ENCODE measurements at places on chromosomes 5 and 9.

DNA sequence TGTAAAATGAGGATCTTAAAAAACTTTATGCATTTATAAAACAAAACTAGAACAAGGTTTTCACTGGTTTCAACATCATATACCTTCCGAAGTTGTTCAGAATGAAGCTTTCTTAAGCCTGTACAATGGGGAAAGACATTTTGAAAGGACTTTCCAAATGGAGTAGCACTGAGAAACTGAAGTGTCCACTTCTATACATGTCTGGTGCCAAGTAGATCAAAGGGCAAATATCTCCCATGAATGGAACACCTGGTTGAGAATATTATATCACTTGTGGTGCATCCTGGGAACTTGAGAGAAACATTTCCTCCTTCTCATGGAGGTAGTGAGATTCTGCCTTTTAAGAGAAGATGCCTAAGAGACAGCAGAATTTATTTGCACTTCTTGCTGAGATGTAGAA lies 182.1 kb upstream of the ACTBL2 start:
- peak; percentile 20 for DNase-seq

DNA sequence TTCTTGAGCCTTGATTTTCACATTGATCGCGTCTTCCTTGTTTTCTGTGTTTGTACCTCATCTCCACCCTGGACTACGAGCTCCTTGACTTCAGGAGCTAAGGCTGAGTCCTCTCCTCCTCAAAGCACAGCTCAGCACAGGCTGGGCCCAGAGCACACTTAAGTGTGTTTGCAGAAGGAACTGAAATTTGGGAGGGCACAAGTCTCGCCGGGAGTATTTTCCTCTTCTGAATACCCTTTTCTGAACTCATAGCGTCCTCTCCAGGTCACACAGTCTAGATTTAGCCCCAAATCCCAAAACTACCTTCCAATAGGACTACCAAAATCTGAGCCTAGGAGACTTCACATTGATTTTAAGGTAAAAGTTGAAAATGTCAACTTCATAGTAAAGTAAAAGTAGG lies 41.6 kb downstream of the TSTD2 start:
- no peak for DNase-seq

- DNase-seq = no peak
Observed at GRCh38 chr5:98999631-99000030, 70.8 kb upstream of the CHD1 start.

GRCh38 chr9:112059966-112060320 lies 115.2 kb downstream of the SUSD1 start:
- DNase-seq = no peak

DNA sequence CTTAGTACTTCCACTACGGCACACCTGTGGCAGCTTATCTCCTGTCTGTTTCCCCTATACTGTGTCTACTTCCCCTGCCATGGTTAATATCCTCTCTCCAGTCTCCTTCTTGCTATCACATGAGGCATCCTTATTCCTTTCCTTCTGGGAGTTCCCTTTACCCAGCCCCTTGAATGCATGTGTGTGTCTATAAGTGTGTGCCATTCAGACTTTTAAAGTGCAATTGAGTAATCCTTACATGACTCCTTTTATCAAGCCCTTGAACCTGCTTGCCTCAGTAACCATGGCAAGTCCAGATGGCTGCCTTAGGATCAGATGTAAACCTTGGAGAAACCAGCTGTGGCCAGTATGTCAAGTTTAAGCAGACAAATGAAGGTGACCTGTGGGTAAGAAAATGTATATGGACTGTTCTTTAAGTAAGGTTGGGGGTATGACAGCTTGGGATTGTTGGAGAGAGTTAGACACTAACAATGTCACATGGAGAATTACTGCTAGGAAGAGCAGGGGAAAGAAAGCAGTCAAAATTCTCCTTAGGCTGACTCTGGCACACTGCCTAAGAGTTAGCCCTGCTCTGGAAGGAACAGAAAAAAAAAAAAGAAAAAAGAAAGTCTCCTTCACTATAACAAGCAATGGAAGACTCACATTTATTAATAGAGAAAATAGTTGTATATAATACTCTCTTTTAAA lies 142.1 kb downstream of the HINT1 start:
- DNase-seq = no peak

GRCh38 chr5:56816546-56817081 lies 1.3 kb downstream of the MAP3K1 start:
- DNase-seq = peak; percentile 24

- no peak for DNase-seq
Observed at GRCh38 chr5:147439254-147439653, 70.6 kb downstream of the DPYSL3 start.

- DNase-seq = no peak
Observed at GRCh38 chr9:117644932-117645636, 59.1 kb upstream of the TLR4 start.

DNA sequence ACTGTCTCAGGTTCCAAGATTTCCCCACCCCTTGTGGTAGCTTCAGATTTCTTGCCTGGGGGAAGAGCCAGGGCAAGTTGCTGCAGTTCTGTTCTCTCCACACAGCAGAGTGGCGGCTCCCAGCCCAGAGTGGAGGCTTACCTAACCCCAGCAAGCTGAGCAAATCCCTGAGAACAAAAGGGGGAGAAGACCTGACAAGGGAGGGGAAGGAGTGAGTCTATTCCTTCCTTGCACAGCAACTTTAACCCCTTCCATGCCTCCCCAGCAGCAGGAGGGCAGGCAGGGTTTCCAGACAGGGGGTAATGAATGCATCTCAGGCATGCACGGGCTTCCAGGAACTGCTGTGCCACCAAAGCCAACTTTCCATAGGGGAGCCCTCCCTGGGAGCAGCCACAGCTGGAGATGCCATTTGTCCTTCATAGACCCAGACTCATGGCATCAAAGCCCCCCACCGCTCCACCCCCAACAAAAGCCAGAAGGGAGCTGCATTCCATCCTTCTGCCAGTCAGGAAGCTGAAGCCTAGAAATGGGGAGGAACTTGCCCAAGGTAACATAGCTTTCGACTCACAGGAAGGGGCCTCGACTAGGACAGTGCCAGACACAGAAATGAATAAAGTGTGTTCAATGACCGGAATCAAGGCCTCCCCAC lies 28.8 kb upstream of the FAT2 start:
- DNase-seq = no peak

- DNase-seq = no peak
Observed at GRCh38 chr5:139453683-139454567, 8.6 kb downstream of the ECSCR start.

DNA sequence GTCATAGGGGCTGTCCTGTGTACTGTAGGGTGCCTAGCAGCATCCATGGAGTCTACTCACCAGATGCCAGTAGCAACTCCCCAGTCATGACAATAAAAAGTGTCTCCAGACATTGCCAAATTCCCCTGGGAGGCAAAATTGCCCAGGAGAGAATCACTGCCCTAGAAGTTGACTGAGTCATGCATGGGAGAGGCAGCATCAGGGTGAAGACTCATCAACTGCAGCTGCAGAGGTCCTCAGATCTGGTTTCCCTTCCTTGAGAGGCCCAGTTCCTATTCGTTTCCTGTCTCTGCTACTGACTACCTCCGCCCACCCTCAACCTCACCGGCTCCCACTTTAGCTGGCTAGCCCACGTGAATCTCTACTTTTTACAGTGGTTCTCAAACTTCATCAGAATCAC lies 88.6 kb upstream of the AGXT2 start:
- no peak for DNase-seq

- no peak for DNase-seq
Observed at GRCh38 chr5:95899829-95900228, 61.8 kb downstream of the ELL2 start.

DNA sequence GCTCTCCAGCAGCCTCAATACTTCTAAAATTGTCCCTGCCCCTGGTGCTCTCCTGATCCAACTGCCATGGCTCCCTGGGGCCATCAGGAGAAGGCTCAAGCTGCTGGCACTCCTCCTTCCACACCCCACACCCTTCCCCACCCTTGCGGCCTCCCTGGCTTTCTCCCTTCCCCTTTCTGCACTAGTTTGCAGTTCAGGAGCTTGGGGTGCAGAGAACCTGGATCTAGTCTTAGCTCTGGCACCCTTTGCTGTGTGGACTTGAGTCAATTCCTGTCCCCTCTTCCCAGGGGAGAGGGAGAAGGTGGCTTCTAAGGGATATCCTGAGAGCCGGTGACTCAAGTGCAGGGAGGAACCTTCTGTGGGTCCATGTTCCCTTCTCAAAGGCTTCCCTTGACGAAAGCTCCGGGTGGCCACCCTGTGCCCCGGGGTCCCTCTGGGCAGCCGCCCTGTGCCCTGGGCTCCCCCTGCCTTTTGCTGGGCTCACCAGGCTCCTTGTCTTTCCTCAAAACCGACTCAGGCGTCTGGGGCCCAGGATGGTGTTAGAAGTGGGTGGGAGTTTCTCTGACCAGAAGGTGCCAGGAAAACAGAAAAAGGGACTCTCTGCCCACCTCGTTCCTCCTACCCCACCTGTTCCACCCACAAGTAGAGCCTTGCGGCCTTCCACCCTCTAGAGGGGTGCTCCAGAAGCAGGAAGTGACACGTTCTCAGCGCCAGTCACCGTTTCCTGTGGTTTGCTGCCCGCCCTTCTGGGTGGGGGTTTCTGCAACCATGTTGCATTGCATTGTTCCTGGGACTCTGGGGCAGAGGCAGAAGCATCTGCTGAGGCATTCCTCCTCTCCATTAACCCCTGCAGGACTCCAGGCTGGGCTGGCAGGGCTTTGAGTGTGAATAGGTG lies 15.0 kb downstream of the GLIPR2 start:
- no peak for DNase-seq

- DNase-seq = no peak
Observed at GRCh38 chr9:34121996-34122395, 4.5 kb downstream of the DCAF12 start.

DNA sequence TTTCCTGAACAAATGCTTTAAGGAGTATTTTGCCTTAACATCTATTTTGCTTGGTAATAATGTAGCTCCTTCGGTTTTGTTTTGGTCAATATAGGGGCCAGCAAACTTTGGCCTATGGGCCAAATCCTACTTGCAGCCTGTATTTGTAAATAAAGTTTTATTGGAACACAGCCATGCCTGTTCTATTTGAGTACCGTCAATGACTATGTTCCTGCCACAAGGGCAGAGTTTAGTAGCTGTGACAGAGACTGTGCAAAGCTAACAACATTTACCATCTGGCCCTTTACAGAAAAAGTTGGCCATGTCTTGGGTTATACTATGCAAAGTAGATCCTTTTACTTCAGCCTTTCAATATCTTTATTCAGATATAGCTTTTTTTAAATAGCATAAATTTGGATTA lies 113.4 kb downstream of the NR3C1 start:
- no peak for DNase-seq

DNA sequence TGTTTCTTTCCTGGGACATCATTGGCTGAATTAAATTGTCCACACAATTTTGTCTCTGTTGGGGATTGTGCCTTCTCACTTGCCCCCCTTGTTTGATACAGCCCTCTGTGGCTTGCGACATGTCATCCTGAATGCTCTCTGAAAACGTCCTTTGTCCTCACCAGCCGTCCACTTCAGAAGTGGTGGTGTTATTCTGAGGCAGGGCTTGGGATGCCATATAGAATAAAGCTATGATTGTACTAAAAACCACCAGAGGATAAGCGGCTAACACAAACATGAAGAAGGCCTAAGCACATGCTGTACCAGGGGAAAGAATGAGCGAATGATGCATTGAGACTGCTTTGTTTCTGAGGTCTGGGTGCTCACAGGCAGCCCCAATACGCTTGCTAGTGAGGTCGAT lies 3.5 kb upstream of the SNX30 start:
- DNase-seq = no peak

- DNase-seq = no peak
Observed at GRCh38 chr9:98765256-98765655, 31.1 kb downstream of the ANKS6 start.

DNA sequence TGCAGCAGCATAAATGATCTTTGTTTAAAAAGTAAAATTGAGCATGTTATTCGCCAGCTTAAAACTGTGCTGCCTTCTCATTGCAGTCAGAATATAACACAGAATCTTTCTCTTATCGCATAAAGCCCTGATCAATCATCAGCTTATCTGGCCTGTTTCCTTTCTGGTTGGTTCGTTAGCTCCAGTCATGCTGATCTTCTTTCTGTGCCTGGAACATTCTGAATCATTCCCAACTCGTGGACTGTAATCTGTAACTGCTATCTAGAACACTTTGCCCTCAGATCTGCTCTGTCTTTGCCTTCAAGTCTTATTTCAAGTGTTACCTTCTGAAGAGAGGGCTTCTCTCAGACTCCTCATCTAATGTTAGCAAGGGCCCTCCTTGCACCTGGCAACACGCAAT lies 11.9 kb upstream of the FER start:
- no peak for DNase-seq

- no peak for DNase-seq
Observed at GRCh38 chr5:139915834-139916233, 120.2 kb downstream of the PSD2 start.

- DNase-seq = no peak
Observed at GRCh38 chr5:54462281-54462680, 6.8 kb downstream of the HSPB3 start.

- DNase-seq = no peak
Observed at GRCh38 chr5:176846335-176847140, 36.2 kb downstream of the UNC5A start.

GRCh38 chr5:179330186-179330900 lies 14.9 kb downstream of the ADAMTS2 start:
- DNase-seq = no peak

DNA sequence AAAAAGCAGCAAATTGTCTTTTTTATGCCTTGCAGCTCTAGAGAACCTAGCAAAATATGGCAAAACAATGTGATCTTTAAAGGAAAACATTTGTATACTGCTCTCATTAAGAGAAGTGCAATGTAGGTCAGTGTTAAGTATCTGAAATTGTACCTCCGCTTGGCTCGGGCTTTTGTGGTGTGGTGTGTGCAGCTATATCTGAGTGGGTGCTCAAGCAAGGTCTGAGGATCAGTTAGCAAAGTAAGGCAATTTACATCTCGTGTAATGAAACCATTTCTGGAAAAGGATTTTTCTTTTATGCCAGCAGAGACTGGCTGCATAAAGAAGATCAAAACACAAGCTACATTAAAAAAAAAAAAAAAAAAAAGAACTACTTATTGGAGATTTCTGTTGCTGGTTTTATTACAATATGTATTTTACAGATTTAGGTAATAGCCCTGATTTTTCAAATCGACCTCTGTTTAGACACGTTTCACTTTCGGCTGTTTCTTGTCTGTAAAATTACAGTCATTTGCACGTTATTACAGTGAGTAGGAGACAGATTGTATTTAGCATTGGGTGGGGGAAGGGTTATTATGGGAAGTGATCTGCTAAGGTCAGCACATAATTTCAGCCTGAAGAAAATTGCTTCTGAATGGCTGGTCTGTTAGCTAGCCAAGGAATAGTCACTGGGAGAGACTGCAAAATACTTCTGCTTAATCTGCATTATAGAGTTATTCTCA lies 7.9 kb upstream of the ZNF608 start:
- DNase-seq = peak; percentile 37
